ENCODE measurements at places on chromosomes 2 and 18. TPM values are rescaled to one million over a fixed set of nuclear protein-coding genes. Genes with fewer than 3 reads are reported as not detected.

- no peak for DNase-seq
Measured at GRCh38 chr18:11368020-11368419, 218.7 kb upstream of the PIEZO2 start.

DNA sequence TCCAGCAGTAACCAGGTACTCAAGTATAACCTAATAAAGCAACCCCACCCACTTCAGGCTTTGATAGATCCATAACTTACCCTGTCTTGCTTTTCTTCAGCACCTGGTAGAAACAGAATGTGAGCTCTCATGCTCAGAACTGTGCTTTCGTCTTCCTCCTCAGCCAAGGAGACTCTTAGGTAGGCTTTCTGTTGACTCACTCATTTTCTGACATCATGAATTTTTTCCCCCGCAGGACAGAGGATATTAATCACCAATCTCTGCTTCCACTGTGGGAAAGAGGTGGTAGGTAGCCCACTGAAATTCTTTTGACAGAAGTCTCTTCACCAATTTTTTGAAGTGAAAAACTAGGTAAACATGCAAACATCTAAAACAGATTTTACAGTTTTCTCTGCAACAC is 241.2 kb upstream of the KCNJ3 start:
- no peak for DNase-seq

- DNase-seq, result no peak
Measured at GRCh38 chr18:58886864-58887612, 22.4 kb downstream of the ZNF532 start.

DNA sequence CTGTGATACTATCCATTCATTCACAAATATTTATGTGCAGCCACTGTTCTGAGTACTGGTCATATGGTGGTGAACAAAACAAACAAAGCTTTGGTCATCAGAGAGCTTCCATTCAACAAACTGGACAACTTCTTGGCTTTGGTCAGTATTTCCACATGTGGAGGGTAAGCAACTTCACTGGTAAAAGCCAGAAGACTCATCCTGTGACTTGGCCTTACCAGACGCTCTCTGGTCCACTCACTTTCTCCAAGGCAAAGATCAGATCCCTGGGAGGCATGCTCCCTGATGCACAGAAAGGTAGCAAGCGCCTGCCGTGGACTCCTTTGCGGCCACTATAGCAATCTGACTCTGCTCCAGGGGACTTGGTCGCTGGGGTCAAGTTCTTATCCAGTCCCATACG is 179.5 kb downstream of the EN1 start:
- no peak for DNase-seq

DNA sequence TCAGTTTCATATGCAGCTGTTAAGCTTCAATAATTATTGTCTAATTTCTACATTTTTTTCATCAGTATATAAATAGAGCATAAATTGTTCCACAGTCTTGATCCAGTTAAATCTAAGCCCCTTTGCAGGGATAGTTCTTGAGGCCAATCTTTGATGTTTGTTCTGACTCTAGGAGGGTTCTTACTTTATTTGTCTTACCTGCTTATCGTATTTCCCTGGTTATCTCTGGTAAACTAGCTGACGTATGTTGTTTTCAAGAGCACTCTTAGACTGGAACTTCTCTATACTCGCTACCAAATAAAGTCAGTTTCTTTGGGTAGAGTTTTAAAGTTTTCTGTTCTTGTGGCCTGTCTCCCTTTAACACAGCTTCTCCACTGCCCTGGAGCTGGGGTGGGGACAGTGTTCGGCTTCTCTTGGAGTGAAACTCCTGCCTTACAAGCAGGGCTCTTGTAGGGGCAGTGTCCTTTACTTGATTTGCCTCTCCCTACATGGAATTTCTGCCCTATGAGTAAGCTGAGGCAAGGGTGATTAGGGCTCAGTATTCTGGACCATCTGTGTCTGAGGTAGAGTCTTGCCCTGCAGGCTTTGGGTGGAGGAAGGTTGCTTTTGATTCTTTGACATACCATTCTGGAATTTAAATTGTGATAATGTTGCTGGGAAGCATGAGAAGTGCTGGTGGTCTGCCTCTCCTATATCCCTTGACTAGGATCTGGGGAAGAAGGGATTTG is 90.3 kb downstream of the PTPN4 start:
- DNase-seq, result no peak

DNA sequence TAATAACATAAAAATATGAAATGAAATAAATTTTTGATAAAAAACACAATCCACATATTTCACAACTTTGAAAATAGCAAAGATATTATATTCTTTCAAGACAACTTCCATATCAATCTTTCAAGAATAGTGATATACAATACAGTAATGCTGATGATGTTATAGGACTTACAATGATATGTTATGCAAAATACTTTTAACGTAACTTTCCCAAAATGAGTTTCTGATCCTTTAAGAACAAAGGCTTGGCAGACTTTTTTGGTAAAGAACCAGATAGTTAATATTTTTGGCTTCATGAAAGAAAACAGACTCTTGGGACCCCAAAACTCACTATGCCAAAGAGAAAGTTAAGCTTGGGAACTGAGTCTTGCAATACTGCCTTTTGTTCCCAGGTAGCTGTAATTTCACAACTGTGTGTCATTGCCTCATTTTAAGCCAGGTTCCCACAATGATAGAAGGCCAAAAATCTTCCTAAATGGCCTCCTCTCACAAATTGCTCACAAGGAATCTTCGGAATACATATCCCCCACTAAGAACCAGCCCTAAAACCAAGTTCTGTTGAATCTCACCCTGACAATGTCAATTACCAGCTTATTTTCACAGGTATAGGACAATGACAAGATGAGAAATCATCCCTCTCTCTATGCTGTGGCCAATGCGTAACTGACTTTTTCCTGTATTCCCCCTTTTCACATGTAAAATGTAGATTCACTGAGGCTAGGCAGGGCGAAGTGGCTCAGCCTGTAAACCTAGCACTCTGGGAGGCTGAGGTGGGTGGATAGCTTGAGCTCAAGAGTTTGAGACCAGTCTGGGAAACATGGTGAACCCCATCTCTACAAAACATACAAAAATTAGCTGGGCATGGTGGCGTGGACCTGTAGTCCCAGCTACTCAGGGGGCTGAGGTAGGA is 54.8 kb upstream of the STRN start:
- DNase-seq, result no peak

Gene CELF4
- total RNA-seq, result not detected

- no peak for DNase-seq
Measured at GRCh38 chr2:75476761-75477160, 84.0 kb downstream of the EVA1A start.

DNA sequence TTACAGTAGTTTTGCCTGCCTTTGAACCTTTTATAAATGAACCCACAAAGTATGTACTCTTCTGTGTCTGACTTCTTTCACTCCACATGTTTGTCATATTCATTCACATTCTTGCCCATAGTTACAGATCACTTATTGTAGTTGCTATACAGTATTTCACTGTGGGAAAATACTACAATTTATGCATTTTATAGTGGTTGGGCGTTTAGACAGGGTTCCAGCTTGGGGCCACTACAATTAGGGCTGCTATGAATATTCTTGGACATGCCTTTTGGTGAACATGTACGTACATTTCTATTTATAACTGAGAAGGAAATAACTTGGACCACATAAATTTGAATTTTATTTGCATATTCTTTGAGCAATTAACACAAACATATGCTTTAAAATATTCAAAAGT is 15.4 kb upstream of the PMAIP1 start:
- DNase-seq, result no peak
